GM20000 (cell line): ENCODE measurements at places on chromosomes 7 and 10.
A peak's percentile ranks its signal among the peaks of the same experiment; 100 is the strongest.

DNA sequence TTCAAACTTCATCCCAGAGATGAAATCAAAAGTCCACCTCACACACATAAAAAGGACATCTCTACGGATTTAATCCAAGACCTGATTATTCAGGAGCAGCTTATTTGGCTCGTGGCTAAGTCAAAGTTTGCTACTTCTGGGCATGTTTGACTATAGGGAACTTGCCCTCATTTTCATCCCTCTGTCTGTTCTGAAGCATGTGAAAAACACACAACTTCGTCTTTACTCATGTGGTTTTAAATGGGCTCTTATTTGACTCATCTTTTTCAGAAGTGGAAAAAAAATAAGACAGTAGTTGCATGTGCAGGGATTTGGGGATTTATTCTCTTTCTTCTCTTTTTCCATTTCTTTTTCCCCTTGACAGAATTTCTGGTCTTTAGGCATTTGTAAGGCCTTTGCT, 295.9 kb downstream of the TFEC start:
- no peak for DNase-seq

GRCh38 chr10:7572391-7572790, 94.4 kb downstream of the ITIH5 start:
- no peak for DNase-seq

GRCh38 chr7:7751243-7752092, 33.1 kb upstream of the RPA3 start:
- no peak for DNase-seq

DNA sequence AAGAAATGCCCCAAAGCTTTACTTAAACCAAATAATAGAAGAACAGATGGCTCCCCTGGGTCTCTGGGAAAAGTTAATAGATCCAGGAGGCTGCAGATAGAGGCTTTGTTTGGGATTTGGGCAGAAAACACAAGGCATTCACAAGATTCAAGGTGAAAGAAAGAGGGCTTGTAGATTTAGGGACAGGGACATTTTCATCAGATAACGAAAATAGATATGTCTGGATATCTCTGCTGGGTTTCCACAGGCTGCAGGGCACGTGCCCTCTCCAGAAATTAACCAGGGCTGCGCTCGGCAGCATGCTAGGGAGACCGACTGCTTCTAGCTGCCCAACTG, 14.9 kb downstream of the CARD11 start:
- no peak for DNase-seq

DNA sequence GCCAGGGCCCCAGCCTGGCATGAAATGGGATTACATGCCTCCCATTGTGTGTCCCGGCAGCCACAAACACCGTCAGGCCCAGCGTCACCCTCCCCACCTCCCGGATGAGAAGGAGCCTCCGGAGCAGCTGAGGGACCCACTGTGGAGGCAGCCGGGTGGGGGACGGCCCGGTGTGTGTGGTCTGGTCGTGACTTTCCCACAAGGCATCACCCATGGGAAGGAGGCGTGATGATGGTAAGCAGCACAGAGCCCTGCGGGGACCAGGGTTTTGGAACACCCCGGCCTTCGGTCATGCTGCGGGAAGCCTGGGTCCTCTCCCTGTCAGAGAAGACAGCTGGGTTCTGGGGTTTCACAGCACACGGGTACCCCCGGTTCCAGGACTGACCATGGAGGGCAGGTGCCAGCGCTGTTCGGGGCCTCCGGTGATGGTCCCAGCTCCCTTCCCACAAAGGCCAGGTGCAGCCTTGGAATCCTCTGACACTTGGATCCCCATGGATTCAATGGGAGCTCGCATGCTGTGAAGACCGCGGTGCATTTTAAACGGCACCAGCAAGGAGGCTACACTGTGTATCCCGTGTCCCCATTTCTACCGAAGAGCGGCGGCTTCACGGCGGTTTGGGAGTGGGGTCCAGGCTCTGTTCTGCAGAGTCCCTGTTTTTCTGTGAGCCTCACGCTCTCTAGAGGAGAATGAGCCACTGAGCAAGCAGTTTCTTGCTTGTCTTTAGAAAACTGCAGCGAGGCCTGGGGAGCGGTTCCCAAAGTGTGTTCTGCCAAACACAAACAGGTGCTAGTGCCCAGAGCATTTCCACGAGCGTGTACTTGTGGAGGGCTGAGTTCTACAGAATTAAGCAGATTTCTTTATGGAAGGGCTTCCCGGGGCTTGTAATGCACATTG, 336.0 kb downstream of the ADARB2 start:
- DNase-seq: no peak

DNA sequence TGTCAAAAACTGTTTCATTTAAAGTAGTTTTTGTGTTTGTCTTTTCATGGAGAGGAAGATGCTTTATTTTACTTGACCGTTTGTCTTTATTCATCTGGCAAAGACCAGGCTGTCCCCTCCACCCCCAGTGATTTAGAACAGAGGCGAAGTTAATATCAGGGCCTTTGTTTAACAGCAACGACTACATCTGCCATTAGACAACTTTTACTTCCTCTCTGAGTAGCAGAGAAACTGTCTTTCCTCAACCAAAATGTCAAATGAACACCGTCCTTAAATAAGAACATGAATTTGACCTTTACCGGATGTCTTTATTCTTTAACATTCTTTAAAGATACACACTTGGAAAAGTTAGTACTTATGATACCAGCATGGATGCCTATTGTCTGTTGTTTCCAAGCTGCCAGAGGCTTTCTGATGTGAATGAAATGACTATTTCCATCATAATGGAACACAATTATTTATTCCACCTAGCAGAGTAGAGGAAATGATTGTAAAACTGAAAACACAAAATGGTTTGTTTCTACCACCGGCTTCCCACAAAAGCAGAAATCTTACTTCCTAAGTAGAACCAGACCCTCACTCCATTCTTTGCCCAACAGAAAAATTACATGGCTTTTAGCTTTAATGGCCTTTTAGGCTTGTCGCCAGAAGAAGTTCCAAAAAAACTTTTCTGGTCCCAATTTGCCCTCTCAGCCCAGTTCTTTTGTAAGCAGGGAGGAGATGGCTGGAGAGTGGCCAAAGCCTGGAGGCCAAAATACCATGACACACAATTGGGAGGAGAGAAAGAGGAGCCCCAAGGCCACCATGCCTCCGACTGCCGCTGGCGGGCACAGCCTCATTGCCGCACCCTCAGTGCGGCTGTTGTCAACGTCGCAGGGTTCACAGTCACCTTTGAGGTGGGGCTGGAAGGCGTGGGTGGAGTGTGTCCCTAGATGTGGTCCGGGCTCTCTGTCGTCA, 168.5 kb downstream of the TEX36 start:
- DNase-seq: no peak

DNA sequence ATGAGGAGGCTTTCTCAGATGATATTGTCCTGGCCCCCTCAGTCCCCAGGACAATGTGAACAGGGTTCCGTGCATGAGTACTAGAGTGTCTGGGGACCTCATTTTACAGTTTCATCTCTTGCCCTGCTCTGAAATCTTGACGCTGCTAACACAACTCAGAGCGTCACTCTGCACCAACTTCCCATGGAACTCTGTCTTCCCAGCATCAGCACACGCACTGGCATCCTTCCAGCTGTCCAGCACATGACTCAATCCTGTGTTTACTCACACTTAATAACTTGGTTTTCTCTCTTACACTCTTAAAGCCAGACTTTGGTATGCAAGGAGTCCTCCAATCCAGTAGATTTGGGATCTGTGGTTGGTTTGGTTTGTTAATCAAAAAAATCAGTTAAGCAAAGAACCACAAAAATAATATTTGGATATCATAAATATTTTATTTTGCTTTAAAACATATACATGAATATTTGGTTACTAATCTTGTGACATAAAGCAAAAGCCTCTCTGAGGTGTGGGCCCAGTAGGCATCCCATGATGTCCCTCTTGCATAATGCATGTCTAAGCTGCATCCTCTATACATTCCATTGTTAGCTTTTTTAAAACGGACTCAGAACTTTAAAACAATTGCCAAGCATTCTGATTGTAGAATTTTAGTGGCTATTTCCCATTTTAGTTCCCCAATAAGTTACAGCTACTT, 131.0 kb downstream of the CXCL12 start:
- DNase-seq: no peak

DNA sequence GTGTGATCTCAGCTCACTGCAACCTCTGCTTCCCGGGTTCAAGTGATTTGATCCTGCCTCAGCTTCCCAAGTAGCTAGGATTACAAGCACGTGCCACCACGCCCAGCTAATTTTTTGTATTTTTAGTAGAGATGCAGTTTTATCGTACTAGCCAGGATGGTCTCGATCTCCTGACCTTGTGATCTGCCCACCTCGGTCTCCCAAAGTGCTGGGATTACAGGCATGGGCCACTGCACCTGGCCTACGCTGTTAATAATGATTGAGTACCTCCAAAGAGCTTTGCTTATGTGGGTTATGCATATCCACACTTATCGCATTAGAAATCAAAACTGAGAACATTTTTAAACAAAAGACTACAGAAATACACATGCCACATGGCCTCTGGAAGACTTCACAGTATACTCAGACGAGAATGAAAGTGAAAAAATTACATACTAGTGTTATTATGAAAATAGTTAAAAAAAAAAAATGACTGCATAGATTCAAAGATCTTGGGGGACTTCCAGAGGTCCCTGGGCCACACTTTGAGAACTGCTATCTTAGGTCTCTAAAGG, 25.4 kb downstream of the RPP38 start:
- DNase-seq: peak; percentile 75

DNA sequence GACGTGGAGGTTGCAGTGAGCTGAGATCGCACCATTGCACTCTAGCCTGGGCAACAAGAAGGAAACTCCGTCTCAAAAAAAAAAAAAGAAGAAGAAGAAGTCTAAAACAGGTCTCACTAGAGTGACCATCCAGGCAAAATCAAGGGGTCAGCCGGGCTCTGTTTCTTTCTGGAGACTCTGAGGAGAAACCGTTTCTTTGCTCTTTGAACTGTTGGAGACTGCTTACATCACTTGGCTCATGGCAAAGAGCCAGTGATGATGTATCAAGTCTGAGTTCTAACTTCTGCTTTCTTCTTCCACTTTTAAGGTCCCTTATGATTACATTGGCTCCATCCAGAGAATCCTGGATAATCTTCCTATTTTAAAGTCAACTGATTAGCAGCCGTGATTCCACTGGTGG, 306.8 kb downstream of the WDR11 start:
- no peak for DNase-seq

DNA sequence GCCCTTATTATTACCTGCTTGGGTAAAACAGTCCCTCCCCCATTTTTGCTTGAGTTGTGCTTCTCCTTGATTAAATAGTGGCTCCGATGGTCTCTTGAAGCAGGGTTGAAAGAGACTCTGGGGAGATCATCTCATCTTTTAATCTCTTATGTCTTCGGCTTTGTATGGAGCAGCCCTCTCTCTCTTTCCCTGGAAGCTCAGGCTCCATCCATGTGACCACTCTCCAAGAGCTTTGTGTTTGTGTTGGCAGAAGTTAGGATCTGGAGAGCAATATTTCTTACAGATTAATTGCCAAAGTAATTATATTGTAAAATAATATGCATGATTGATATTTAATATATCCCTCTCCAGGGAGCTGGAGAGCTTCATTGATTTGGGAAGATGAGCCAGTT, 76.9 kb downstream of the LRRC4 start:
- DNase-seq: no peak

- peak; percentile 41 for DNase-seq
Observed at GRCh38 chr7:25949736-25950487, 202.1 kb upstream of the NFE2L3 start.

DNA sequence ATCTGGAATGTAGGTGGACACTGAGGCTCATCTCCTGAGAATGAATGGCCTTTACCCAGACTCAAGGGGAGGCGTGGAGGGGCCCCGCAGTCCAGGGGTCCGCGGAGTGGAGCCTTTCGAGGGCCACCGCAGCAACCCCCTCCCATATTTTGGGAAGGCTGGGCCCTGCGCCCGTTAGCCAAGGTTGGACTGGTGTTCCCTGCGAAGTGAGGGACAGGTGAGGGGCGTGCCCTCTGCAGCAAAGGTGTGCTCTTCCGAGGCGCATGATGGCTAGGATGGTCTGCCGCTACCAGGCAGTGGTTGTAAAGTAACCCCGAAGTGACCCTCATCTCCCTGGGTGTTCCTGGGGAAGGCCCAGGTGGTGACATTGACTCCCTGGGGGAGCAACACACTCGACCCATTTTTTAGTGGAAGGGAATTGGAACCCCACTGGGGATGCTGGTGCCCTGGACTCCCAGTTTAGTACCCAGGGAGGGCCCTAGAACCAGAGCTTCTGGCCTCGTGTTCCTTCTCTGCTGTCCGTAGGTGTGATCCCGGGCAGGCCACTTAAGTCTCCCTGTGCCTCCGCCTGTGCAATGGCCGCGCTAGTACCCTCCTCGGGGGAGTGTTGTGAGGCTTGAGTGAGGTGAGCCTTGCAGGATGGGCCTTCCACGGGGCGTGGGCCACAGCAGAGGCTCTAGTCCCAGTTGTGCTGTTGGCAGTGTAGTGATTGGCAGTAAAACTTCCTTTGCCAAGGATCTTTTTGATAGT, 779 bp downstream of the FAM241B start:
- no peak for DNase-seq

DNA sequence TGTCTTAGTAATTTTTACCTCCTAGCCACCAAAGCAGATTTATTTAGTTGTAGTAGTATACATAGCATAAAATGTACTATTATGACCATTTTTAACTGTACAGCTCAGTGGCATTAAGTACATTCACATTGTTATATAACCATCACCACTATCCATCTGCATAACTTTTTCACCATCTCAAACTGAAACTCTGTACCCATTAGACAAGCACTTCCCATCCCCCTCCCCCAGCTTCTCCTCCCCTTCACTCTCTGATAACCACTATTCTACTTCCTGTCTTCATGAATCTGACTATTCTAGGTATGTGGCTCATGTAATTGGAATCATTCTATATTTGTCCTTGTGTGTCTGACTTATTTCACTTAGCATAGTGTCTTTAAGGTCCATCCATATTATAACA, 71.9 kb downstream of the MRPL32 start:
- no peak for DNase-seq

GRCh38 chr10:71326464-71326881, 7.4 kb downstream of the SLC29A3 start:
- no peak for DNase-seq

DNA sequence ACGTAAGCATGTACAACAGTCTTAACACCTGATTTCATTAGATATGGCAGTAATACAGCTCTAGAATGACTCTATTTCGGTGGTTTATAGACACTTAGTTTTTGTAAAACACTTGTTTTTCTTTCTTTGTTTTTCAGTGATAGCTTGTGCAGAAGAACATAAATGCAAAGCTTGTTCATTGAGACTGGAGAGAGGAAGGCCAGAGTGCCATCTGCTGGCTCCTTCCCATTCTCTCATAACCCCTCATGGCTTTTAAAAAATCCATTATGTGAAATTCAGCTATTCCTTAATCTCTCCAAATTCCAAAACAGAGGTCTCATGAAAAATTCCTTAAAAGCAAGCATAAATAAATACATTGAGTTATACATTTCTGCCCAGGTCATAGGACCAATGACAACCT, 76.3 kb downstream of the CACNB2 start:
- DNase-seq: no peak

DNA sequence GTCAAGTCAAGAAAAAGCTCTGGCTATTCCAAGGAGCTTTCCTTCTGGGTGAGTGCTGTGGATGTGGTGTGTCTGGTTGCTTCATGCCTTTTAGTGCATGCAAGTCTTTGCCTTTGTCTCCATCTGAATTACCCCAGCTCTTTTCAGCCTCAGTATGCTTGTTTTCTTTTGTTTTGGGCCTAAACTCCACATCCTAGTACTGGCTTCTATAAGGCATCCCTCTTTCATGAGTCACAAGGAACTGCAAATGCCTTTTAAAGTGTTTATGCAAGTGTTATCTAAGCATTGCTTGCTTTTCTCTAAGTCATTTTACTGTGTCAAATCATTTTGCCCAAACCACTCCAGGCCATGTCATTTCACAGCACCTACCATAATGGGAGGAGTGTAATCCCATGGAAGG, 132.1 kb downstream of the PLCE1 start:
- DNase-seq: no peak

- DNase-seq: no peak
Observed at GRCh38 chr7:104772405-104773345, 241.3 kb upstream of the KMT2E start.

GRCh38 chr7:157596881-157597280, 260.1 kb downstream of the DNAJB6 start:
- DNase-seq: no peak
